Epithelial cell of proximal tubule (primary cell): ENCODE measurements at places on chromosomes 16 and 17.

- DNase-seq: no peak
Measured at GRCh38 chr16:30958175-30959079, 873 bp downstream of the SETD1A start.

DNA sequence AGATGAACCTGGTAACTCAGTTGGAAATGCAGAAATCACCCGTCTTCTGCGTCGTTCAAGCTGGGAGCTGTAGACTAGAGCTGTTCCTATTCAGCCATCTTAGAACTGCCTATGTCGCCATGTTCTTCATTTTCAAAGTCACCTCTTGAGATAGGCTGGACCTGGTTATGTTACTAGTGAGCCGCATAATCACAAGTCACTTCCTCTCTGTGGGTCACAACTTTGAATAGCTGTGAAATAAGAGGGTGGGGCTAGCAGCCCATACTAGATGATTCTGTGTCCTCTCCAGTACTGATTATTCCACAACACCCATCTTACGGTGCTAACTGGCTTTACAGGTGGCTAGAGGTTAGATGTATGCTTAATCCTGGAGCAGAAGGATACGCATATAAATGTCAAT lies 74.2 kb downstream of the VPS53 start:
- DNase-seq: no peak

- no peak for DNase-seq
Measured at GRCh38 chr17:44925731-44926697, 10.7 kb upstream of the GFAP start.

GRCh38 chr17:10661437-10661836 lies 4.3 kb upstream of the MYH3 start:
- no peak for DNase-seq

- no peak for DNase-seq
Measured at GRCh38 chr17:78510141-78511075, 66.8 kb downstream of the DNAH17 start.

- no peak for DNase-seq
Measured at GRCh38 chr16:50763211-50763610, 21.3 kb downstream of the CYLD start.

- DNase-seq: no peak
Measured at GRCh38 chr17:2067048-2067561, 12.2 kb downstream of the HIC1 start.

GRCh38 chr17:34246446-34246845 lies 8.6 kb upstream of the CCL2 start:
- DNase-seq: no peak

DNA sequence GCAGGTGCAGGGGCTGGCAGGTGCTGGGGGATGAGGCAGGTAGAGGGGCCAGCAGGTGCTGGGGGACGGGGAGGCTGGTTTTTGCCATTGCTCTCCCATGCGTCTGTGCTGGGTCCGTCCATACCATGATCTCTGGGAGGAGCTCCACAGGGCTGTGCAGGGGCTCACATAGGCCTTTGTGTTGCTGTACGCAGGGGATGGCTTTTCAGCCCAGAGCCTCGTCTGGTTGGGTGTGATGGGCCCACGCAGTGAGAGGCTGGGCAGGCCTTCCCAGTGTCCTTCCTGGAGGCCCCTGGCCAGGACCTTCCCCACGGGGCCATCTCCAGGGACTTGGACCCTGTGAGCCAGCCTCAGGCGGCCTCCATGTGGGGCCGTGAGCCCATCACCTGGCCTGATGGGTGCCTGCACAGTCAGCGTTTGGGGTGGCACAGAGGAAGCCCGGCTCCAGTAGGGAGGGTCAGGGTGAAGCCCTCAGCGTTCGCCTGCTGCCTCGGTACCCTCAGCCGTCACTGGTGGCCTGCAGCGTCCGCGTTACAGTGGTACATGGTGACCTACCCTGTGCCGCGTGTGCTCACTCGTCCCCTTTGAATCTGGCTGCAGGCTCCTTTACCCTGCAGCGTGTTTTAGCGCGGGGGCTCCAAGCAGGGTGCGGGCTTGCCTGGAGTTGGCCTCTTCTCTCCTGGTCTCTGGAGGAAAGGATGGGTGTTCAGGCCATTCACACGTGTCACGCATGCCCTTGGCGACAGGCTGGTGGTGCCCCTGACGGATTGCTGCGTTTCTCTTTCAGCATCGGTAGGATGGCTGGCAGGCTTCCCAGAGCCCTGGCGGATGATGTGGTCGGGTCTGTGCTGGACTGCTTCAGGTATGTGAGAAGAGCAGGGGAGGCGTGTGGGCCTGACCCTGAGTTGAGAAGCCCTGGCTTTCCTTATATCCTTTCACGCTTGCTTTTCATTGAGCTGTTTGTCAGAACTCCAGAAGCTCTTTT lies 30.6 kb downstream of the ZNF750 start:
- no peak for DNase-seq

DNA sequence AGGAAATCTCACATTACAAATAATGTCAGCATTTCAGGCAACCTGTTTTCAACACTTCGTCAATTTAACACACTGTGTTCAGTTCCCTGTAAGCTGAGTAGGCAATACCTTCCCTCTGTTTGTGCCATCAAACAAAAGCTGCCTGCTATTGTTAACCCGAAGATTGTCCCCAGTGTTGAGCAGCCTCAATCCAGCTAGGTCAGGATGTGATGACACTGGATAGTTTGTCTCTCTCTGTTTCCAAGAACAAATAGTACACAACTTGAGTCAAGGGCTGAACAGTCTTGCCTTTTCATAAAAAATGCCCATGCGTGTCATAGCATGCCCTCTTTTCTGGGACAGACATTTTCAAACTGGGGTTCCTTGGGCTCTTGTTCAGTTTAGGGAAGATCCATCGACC lies 36.4 kb downstream of the HSD17B2 start:
- DNase-seq: no peak
